ENCODE measurements at places on chromosomes 6 and 20.

- DNase-seq, result no peak
Measured at GRCh38 chr6:33808641-33809180, 4.9 kb upstream of the MLN start.

- DNase-seq, result no peak
Measured at GRCh38 chr6:155388591-155388990, 67.0 kb downstream of the NOX3 start.

DNA sequence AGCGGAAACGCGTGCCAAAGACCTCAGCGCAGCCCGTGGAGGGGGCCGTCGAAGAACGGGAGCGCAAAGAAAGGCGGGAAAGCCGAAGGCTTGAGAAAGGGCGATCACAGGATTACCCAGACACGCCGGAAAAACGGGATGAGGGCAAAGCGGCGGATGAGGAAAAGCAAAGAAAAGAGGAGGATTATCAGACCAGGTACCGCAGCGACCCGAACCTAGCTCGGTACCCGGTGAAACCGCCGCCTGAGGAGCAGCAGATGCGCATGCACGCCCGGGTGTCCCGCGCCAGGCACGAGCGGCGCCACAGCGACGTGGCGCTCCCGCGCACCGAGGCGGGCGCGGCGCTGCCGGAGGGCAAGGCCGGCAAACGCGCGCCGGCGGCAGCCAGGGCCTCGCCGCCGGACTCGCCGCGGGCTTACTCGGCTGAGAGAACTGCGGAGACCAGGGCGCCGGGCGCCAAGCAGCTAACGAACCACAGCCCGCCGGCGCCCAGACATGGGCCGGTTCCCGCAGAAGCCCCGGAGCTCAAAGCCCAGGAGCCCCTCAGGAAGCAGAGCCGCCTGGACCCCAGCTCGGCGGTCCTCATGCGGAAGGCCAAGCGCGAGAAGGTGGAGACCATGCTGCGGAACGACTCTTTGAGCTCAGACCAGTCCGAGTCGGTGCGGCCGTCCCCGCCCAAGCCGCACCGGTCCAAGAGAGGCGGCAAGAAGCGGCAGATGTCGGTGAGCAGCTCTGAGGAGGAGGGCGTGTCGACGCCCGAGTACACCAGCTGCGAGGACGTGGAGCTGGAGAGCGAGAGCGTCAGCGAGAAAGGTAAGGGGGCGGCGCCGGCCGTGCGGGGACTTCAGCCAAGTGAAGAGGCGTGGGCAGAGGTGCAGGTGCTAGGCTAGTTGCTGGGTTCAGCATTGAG is 296.2 kb downstream of the RIMS1 start:
- peak; percentile 11 for DNase-seq

GRCh38 chr20:20491784-20492264 is 123.9 kb downstream of the INSM1 start:
- DNase-seq, result no peak

DNA sequence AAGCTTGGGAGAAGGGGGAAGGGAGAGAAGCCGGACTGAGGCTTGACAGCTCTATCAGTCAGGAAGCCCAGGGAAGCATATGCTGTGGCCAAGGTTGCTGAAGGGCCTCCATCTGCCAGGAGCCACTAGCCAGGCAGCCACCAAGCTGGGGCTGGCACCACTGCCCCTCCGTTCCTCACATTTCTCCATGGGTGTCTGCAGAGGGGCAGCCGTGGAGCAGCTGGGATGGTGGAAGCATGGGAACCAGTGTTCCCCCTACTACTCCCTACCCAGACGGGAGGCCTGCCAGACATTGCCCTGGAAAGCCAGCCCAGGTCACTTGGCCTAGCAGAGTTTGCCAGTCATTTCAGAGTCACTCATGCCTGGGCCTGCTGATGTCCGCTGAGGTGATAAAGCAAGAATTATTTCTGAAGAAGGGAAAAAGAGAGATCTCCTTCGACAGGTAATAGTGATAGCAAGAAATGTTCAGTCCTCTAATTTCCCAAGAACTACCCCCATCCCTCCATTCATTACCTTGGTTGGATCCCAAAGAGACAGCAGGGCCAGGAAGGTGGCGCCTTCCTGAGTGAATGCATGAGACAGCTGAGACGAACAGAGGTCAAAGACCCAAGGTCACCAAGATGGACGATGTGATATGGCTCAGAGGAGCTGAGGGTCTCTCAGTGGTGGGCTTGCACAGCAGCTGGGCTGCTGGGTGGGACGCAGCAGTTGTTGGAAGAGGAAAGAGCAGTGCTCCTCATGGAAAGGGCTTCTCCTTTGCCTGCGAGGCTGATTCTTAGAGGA is 21.9 kb downstream of the SNPH start:
- DNase-seq, result no peak

DNA sequence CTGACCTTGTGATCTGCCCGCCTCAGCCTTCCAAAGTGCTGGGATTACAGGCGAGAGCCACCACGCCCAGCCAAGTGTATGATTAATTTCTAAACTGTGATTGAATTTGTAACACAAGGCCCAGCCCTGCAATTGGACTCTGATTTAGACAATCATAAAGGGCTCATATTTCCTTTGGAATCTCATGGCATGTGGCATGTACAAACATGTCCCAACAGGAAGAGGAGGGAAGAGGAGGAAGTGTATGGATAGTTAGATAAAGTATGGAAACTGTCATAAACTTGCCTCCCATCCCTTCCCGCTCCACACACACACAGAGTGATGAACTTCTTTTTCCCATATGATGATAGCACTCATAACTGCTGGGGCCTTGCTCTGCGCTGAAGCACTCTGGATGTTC is 27.2 kb upstream of the QKI start:
- peak; percentile 29 for DNase-seq

- peak; percentile 7 for DNase-seq
Measured at GRCh38 chr6:139416146-139416545, 41.7 kb upstream of the CITED2 start.

DNA sequence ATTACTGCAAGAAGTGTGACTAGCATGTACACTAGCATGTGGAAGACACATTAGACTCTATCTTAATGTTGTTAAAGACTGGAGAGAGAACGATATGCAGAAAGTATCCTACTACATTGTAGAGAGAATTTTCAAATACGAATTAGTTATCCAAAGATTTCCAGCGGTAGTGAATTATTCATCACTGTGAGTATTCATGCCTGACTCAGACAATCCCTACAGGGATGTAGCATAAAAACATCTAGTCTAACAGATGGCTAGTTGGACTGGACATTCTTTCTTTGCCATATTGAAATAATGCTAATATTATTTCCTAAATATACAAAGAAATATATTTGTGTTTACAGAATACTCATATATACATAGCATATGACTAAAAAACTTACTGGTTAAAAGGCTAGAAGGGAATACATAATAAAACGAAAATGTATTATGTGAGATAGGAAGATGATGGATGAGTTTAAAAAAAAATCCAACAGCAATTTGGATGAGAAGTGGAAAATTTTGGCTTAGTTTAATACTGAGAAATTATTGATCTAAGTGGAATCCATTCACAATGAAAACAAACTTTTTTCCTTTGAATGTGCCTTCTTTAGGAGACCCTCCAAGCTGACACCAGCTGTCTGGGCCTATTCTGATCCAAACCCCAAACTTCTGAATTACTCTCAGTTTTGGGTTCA is 580.7 kb downstream of the RFPL4B start:
- DNase-seq, result peak; percentile 51

DNA sequence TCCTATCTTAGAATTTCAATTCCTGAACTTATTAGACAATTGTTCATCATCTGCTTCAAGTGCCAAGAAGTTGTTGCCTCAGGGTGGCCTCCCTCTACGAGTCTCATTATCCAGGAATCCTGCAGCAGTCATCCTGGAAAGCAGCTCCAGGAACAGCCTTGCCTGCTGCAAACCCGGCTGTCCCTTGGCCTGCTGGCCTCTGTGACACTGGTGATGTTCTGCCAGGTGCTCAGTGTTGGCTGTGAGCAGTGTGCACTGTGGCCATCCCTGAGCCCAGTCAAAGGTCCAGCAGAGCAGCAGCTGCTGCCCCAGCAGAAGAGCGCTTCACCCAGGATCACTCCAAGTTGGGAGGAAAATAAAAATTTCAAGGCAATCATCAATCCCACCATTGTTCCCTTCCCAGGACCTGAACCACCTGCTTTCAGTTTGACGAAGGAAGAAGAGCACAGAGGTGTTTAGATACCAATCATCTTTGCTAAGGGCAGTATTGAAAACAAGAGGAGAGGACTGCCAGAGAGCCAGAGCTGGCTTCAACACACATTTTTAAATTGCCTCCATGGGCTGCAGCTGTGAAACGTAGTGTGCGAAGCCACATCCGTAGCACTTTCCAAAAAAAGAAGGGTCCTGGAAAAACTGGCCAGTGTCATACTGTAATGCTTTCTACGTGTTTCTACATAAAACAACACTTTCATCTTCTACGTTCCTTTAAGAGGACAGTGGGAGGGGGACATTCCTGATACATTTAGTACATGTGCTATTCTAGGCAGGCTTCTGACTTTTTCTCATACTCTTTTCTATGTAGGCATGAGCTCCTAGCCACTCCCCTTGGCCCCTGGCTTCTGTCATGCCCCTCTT is 7.2 kb upstream of the FAM50B start:
- DNase-seq, result peak; percentile 51

DNA sequence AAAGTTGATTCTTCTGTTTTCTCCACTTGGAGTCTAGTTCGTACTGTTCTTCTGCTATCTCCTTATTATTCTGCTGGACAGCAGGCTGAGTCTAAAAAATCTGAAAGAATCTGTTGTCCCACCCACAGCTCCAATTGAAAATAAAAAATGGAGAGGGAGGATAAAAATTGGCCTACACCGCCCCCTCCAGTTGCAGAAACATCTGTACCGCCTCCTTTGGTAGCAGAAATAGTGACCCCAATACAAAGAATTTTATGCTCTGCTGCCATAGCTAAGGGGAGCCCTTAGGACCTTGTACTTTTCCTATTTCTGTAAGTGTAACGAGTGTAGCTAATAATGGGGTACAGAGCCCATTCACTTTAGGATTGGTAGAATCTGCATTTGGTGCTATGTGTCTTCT is 4.9 kb upstream of the FKBP1A start:
- DNase-seq, result peak; percentile 28

- DNase-seq, result no peak
Measured at GRCh38 chr20:17372806-17373440, 146.1 kb downstream of the PCSK2 start.

DNA sequence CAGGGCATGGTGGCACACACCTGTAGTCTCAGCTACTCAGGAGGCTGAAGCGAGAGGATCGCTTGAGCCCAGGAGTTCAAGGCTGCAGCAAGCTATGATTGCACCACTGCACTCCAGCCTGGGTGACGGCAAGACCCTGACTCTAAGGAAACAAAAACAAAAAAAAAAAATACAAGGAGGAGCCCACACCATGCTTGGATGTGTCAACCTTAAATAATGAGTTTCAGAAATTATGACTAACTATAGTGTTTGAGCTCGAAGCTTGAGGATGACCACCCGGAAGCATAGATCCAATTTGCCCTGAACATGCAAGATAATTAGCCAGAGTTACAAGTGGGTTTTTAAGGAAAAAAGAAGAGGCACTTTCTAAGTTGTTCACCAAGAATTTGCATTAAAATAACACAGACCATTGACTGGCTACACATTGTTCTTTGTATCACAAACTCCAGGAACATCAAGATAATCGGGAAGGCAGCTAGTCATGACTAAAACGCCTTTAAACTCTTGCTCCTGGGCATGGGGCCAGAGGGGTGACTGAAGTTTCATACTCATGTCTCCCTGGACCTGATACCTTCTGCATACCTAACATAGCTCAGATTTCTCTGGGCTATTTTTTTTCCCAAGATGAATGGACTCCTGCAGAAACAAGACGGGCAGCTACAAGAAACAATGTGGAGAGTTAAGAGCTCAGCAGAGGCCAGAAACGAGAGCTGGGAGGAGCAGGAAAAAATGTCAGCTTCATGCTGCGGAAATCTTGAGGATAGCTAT is 289.6 kb downstream of the PREX1 start:
- DNase-seq, result peak; percentile 4

DNA sequence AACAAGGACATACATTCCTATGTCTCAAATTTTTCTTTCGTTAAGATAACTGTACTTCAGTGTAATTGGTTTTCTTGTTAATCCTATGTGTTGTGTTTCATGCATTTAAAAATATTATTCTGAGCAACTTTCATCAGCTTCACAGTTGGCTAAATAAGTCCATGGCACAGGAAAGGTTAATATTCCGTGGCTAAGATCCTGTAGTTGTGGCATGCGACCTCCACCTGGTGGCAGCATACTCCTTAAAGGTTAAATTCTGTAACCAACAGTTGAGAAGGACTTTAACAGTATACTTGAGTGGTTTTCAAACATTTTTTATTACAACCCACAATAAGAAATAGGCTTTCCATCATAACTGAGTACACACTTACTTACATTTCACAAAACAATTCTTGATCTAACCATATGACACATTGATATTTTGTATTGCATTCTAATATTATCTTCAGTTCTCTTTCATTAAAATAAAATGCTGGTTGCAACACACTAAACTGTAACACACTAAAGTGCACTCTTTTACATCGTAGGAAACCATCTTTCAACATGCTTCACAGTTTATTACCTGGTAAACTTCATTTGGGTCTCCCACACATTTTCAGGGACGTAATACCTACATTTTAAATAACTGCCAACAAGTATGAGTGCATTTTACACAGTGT is 118.3 kb downstream of the SLX4IP start:
- DNase-seq, result peak; percentile 72

DNA sequence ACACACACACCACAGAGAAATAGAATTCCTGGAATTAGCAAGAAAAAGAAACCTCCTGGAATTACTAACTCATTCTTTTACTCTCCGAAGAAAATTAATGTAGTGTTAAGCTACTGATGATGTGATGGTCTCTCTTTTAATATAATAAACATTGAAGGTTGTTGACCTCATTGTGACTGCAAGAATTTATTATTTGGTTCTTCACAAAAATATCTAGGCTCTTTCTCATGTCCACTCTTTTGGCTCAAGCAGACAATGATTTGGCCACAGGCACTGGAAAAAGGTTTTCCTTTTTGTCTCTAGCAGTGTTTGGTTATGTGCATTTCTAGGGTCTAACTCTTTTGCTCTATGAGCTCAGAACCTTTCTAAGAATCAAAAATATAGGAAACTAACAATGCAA is 811.9 kb downstream of the TENT5A start:
- peak; percentile 24 for DNase-seq

DNA sequence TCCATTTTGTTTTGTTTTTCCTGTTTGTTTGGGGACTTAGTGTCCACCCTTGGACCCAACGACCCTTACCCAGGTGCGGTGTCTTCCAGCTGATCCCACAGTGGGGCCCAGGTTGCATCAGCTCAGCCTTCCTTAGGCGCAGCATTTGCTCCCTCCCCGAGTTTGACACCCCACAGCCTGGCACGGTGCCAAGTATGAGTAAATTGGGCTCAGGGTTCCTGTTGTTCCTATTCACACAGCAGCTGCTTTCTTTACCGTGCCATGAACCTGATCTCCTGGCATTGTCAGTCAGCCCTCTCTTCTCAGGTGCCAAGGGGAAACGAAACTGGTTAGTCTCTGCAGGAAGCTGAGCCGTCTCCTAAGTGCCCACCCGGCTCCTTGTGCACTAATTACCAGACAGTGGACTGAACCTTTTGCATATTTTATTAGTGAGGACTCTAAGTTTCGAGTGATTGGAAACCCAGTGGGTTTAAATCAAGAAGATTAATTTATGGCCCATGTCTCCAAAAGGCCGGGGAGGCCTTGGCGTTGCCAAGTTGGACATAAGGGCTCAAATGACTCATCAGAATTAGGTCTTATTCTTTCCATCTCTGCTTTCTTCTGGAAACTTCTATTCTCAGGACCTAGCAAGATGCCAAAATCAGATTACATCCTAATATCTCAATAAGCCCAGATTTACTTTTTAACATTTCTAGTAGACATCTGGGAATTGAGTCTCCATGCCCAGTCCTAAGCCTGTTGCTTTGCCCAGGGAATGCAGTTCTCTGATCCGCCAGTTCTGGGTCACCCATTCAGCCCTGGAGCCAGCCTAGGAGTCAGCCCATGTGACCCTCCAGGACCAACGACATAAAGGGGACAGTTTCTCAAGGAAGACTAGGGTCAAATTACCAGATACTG is 68.8 kb downstream of the TSHZ2 start:
- peak; percentile 4 for DNase-seq

All from LHCN-M2 (cell line).